Activated naive CD4-positive, alpha-beta T cell (primary cell): ENCODE measurements at places on chromosomes 13 and 19.

DNA sequence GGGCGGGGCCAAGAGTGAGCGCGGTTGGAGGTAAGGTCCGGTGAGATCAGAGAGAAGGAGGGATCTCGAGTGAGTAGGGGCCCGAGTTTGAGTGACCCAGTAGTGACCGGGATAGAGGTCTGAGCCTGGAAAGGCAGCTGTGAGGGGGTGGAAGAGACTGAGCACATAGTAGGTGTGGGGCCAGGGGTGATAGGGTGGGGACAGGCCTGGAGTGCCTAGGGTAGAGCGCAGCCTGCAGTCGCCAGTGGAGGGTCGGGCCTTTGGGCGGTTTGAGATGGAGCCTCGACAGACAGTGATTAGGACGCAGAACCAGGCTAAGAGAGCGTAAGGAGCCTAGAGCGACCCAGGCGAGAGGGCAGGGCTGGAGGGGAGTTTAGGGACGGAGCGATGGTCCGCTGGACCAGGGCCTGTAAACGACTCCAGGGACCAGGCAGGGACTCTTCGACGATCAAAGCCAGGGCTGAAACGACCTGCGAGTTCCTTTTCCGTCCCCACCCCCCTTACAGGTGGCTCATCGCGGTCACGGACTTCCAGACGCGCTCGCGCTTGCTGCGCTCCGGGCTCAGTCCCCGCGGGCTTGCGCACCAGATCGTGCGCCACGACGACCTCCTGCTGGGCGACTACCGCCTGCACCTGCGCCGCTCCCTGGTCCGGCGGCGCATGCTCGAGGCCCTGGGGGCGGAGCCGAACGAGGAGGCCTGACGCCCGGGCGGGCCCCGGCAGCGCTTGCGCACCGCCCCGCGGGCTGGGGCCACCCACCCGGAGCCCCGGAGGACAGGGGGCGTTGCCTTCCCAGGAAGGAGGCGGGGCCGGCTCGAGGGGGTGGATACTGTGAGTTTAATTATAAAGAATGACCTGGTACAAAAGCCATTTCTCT, 9.4 kb downstream of the C19orf81 start:
- DNase-seq: no peak

GRCh38 chr19:32091241-32091640, 254.2 kb upstream of the ZNF507 start:
- DNase-seq: no peak

GRCh38 chr13:111954661-111955411, 112.1 kb upstream of the SOX1 start:
- DNase-seq: no peak

DNA sequence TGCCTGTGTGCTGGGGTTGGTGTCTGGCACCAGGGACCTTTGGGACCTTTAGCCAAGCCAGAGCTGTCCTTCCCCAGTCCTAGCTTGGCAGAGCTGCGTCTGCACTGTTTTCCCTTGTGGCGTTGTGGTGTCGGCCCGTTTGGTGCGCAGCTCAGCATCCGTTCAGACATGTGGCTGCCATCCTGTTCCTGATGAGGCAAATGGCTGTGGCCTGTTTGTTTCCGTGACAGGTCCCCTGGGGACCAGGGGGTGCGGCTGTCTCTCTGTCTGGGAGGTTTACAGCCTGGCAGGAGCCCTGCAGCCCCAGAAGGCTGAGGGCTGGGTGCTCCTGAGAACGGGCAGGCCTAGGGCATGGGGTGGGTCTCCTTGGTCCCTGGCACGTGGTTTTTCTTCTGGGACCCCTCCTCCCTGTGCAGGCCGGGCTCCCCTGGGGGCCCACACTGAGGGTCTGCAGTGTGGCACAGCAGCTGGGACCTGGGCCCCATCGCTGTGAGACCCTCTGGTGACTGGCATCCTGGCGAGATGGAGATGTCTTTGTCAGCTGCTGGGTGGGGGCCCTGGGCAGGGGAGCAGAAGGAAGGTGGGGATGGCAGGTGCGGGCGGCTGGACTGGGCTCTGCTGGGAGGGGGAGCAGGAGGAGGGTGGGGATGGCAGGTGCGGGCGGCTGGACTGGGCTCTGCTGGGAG, 4.0 kb downstream of the SPPL2B start:
- DNase-seq: peak; percentile 47

DNA sequence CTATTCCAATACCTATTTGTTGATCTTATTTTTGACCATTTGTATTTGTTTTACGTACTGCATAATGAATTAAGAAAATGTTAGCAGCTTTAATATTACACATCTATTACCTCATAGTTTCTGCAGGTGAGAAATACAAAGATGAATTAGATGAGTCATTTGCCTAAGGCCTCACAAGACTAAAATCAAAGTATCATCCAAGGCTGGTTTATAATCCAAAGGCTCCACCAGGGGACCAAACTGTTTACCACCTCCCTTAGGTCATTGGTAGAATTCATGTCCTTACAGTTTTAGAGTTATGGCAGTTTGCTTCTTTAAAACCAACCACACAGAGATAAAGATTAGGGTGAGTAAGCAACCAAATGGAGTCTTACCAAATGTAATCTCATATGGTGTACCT, 848.1 kb downstream of the SLITRK6 start:
- DNase-seq: no peak

- DNase-seq: no peak
These were observed 7.5 kb upstream of the ZNF525 start for GRCh38 chr19:53357821-53358581.

DNA sequence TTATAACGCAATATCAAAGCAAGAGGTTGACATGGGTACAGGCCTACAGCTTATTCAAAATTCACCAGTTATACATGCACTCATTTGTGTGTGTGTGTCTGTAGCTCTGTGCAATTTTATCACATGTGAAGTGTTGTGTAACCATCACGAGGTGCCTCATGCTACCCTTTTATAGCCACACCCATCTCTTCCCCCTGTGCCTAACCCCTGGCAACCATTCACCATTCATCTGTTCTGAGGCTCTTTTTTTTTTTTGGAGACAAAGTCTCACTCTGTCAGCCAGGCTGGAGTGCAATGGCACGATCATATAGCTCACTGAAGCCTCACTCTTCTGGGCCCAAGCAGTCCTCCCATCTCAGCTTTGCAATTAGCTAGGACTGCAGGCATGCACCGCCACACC, 78.4 kb downstream of the DPF1 start:
- no peak for DNase-seq

DNA sequence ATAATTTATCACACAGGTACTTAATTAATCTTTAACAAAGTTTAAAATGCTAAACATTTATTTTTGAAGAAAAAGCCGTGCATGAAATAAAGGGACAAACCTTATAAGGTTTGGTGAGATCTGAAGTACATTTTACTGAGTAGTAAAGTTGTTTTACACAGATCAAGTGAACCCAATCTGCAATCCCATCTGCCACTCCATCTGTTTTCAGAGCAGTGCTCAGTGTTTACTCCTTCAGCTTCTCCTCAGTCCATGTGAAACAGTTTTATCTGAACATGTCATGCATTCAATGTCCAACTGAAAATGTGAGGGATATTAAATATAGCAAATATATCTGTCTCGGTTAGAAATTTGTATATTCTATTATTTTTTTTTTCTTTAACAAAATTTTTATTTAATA, 166.8 kb downstream of the MAB21L1 start:
- no peak for DNase-seq

- DNase-seq: no peak
These were observed 11.4 kb upstream of the CPAMD8 start for GRCh38 chr19:17037966-17038500.

GRCh38 chr19:16571283-16571682, 932 bp downstream of the SLC35E1 start:
- no peak for DNase-seq

DNA sequence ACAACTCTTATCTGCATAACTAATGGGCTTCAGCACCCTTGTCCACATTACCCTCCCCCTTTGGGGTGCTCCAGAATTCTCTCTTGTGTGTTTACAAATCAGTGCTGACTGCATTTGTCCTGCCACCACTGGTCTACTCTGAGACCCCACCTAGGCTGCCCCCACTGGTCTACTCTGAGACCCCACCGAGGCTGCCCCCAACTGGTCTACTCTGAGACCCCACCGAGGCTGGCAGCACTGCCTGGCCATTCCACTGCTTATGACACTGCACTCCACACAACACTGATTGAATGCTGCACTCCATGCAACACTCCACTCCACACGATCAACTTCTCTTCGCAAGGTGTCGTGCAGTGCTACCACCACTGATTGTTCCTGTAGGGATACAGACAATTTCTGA, 1459.2 kb upstream of the SLC10A2 start:
- no peak for DNase-seq

GRCh38 chr19:495402-496111, 729 bp upstream of the MADCAM1 start:
- peak; percentile 9 for DNase-seq

DNA sequence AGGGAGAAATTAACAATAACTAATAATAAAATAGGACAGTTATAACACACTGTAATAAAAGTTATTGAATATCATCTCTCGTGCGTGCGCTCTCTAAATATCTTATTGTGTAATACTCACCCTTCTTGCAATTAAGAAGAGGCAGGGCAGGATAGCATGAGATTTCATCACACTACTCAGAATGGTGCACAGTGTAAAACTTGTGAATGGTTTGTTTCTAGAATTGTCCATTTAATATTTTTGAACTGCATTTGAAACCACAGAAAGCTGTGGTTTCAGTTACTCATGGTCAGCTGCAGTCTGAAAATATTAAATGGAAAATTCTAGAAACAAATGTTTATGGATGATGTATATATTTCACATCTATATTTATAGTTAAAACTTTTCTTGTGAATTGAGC, 161.1 kb downstream of the DCT start:
- DNase-seq: no peak

DNA sequence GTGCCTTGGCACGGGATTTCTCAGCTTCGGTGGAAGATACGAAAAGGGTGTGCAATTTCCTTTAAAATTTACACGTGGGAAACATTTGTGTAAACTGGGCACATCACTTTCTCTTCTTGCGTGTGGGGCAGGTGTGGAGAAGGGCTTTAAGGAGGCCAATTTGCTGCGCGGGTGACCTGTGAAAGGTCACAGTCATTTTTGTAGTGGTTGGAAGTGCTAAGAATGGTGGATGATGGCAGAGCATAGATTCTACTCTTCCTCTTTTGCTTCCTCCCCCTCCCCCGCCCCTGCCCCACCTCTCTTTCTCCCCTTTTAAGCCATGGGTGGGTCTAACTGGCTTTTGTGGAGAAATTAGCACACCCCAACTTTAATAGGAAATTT, 7.2 kb downstream of the SLITRK5 start:
- no peak for DNase-seq

- no peak for DNase-seq
These were observed 11.6 kb downstream of the ADPRHL1 start for GRCh38 chr13:113441661-113442060.

GRCh38 chr19:50668879-50669278, 19.6 kb downstream of the C19orf81 start:
- no peak for DNase-seq

- DNase-seq: no peak
These were observed 382.8 kb downstream of the FOXO1 start for GRCh38 chr13:40283666-40284065.

GRCh38 chr13:33722216-33722915, 95.6 kb upstream of the RFC3 start:
- no peak for DNase-seq

DNA sequence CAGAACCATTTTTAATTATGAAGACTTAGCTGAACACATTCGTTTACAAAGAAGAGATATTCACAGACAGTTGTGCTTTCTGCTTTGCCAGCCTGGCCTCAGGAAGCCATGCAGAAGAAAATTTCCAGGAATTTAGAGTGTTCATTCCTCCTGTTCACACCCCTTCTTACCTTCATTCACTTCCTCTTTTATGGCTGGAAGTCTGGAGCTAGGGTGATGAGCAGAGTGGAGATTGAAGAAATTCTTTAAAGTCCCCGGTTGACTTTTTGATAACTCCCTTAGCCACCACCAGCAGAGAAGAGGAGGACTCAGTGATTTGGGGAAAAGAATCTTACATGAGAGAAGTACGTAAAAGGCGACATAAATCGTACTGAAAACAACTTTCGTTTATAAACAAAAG, 263.6 kb upstream of the TSHZ3 start:
- no peak for DNase-seq

DNA sequence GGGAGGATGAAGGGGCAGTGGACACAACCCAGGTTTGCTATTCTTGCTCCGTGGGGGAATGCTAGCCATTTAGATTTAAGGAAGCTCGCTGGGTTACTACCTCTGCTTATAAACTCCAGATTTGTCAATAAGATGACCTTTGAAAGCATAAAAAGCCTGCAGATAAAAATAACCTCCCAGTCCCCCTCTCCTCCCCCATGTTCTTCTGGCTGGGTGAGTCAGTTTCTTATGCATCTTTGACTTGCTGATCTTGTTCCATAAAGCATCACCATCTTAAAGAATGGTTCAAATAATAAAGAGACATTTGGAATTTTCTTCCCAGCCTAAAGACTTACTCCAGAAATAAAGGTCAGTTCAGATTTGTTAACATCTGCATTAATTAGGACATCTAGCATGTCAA, 118.3 kb upstream of the RNF113B start:
- no peak for DNase-seq

- no peak for DNase-seq
These were observed 27.6 kb downstream of the CEBPG start for GRCh38 chr19:33400856-33401682.

DNA sequence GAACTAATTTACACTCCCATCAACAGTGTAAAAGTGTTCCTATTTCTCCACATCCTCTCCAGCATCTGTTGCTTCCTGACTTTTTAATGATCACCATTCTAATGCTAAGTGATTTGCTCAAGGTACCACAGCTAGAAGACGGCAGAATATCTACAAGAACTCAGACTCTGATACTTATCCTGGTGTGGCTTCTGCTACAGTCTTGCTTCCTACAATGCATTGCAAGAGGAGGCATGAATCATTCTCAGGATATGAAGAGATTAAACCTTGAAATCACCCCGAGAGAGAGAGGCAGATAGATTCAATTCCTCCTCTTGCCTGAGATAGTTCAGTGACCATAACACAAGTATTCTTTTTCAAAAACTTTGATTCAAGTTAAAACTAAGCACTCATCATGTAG, 306.4 kb downstream of the TBC1D4 start:
- DNase-seq: no peak

DNA sequence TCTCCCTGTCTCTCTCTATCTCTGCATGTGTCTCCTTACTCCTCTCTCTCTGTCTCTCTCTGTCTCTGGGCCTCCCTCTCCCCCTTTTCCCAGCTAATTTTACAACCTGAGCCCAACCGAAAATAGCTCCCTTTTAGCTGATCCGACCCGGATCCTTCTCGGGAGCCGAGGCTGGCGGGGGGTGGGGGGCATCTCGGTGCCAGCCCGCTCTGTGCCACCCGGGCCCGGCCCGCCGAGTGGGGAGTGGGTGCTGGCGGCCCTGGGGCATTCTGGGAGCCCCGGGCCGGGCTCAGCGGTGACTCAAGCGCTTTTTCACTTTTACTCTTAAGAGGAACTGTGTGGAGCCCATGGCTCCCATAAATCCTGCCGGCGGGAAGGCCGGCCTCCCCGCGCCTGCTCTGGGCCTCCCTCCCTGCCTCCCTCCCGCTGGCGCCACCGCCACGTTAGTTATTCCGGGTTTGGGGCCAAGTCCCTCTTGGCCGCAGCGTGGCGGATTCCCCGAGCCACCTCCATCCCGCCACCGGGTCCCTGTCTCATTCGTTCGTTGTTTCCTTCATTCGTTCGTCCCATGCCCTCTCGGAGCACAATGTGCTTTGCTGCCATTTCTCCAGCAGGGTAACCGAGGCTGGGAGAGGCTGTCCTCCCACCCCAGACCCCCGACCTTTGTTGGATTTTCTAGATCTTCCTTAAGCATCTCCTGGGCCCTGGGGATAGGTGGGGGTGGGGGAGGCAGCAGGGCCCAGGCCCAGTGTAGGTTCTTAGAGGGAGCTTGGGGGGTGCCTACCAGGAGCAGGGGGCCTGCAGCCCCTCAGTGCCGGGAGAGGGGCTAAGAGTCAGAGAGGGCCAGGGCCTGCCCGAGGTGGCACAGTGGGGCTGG, 3.2 kb downstream of the NFIC start:
- no peak for DNase-seq
